NCI-H460 (cell line): ENCODE measurements at places on chromosomes 16 and 17. TPM values are rescaled to one million over a fixed set of nuclear protein-coding genes. Genes with fewer than 3 reads are reported as not detected.
A peak's percentile ranks its signal among the peaks of the same experiment; 100 is the strongest.

LIMD2 gene
- total RNA-seq = 1.1 and 2.0 TPM in 2 replicates

GRCh38 chr17:56737421-56738161, 96.1 kb downstream of the C17orf67 start:
- DNase-seq = no peak

GRCh38 chr17:27595208-27595607, 35.8 kb upstream of the LGALS9 start:
- no peak for DNase-seq

DNA sequence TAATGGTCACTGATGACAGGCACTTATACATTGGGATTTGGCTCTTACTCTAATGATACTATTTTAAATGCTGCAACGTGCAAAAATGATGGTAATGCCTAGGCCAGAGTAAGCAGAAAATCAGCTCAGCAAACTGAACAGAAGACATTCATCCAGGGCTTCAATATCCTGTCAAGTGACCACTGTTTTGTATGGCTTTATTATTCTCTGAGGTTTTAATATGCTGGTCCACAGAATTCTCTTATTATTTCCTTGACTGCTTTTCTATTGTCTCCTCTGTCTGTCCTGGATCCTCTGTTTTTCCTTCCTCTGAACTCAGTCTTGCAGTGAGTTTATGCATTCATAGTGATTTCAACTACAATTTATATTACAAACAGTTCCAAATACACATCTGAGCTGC, 90.8 kb upstream of the PMFBP1 start:
- no peak for DNase-seq

MT1G gene
- total RNA-seq = not detected in 2 replicates

GRCh38 chr17:15918261-15918660, 26.7 kb upstream of the ADORA2B start:
- DNase-seq = no peak

DNA sequence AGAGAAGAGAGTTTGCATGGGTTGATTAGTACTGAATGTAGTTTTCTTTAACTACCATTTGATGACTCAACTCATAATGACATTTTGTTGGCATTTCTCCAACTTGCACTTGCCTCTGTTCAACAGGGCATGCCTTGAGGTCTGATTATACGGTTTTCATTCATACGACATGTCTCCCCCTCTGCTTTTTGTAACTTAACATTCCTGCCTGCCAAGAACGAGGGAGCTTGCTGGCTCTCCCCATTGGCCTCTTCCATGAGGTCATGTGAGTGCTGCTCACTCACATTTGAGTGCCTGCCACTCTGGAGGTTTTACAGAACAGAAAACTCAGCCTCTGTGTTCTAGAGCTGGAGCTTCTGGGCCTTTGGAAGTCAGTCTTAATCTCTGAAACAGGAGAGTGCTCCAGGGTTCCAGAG, 19.7 kb downstream of the MAP2K6 start:
- DNase-seq = no peak

CBX2 gene
- total RNA-seq = 23.7 and 26.8 TPM in 2 replicates

- DNase-seq = peak; percentile 90
Observed at GRCh38 chr17:40340880-40341807, 23.4 kb downstream of the GJD3 start.
